ENCODE measurements at places on chromosomes 12 and 14.
A peak's percentile ranks its signal among the peaks of the same experiment; 100 is the strongest.

DNA sequence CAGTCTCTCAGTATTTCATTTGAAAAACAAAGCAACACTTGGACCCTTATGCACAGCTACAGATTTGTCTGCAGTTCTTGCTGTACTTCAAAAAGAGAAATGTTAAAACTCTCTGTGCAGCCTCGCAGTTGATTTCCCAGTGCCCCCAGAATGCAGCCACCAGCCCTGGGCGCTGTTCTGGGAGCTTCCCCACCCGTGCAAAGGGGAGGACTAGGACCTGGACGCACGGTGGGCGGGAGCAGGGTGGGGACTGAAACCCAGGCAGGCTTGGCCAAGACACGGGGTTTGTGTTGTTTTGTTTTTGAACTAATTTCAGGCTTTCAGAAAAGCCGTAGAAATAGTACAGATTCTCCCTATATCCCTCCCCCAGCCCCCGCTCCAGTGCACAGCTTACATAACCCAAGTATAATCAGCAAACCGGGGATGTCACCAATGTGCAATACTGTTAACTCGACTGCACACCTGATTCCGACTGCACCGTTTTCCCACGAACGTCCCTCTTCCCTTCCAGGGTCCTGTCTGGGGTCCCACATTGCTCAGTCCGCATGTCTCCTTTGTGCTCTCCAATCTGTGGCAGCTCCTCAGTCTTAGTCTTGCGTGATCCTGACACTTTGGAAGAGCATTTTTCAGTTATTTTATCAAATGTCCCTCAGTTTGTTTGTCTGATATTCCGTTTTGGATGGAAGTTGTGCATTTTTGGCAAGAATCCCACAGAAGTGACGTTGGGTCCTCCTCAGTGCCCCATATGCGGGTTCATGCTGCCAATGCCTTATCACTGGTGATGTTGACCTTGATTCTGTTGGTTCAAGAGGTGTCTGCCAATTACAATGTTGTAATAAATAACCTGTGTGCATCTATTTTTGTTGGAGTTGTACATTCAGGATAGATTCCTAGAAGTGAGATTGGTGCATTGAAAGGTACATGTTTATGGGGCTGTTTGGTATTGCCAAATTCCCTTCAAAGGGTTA lies 95.9 kb downstream of the SETD3 start:
- no peak for DNase-seq

GRCh38 chr14:74504874-74505720 lies 11.5 kb downstream of the ISCA2 start:
- no peak for DNase-seq

DNA sequence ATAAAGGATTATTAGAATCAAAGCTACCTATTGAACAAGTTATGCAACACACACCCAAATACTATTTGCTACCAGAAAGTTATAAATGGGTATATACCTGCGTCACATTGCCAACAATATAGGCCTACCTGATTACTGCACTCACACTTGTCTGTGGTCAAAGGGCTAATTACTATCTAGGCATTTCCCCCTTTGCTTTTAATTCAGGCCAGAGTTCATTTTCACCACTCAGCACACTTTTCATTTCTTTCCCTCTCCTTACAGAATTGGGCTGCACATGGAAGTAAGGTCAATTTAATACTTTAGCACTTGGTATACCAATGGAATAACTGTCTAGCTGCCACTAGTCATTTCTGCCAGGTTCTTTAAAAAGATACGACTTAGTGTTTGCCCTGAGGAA lies 1.7 kb downstream of the SOS2 start:
- DNase-seq, result no peak

GRCh38 chr12:48296586-48297282 lies 54.0 kb downstream of the ZNF641 start:
- DNase-seq, result peak; percentile 49

- no peak for DNase-seq
Measured at GRCh38 chr12:64064706-64065105, 157.4 kb downstream of the KICS2 start.
